HS-27A (cell line): ENCODE measurements at places on chromosomes 5 and 9.
A peak's percentile ranks its signal among the peaks of the same experiment; 100 is the strongest.

GRCh38 chr9:17614250-17614649, 35.4 kb downstream of the SH3GL2 start:
- DNase-seq, result no peak

DNA sequence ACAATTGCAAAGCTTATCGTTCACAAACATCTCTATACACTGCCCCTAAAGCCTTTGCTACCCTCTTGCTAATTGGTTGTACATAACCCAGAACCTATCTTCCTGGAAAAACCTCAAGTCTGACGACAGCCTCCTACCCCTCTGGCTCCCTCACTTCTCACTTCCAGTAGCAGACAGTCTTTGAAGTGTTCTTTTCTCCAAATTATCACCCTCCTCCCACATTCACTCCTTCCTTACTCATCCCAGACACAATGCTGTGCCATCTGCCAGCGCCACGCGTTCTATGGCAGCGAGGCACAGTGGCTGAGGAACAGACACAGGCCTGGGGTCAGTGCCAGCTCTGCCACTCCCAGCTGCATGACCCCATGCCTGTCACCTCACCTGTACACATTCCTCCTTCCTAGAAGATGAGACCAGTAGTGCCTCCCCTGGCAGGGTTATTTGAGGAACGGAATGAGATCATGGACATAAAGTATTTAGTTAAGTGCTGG, 27.7 kb downstream of the CLTA start:
- no peak for DNase-seq

DNA sequence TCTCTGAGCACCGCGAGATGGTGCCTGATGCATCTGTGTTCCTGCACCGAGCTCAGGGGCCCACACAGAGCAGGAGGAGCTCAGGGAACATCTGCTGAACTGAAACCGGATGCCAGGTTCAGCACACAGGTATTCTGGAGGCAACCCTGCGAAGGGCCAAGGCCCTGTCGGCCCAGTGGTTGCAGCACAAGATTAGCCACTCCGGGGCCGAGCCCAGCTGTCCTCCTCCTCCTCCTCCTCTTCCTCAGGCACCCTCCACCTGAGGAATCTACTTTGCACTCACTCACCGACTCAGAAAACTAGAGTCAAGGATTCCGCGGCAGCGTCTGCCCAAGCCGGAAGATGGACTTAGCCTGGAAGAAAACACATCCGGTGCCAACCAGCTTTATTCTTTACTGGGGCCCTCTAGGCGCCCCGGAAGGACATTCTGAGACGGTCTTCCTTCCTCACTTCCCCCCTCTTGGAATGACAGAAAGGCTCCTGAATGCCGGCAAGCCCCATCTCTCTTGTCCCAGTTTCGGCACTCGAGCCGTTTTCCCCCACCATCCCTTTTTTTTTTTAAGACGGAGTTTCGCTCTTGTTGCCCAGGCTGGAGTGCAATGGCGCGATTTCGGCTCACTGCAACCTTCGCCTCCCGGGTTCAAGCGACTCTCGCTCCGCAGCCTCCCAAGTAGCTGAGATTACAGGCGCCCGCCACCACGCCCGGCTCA, at the start of gene ZBTB6:
Gene ZBTB6, minus strand, starts transcription at position 360 of the 710 bp plus-strand sequence. CDS start 1,251 bp downstream, outside the sequence.
- peak; percentile 59 for DNase-seq

- DNase-seq, result no peak
Observed at GRCh38 chr9:105483618-105484017, 35.8 kb downstream of the FSD1L start.

DNA sequence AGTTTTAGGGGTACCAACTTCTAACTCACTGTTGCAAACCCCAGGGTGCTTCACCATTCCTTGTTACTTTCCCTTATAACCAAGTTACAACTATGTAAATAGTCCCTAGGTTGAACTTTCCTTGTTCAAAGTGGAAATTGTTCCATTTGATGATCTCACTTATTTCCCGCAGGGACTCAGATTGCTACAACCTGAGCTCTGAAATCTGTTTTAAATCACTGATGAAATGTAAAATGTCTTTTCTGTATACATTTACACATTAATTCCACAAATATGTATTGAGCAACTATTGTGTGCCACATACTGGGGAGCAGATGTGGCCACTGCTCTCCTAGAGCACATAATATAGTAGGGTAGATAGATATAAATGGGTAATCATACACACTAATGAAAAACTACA, 69.1 kb upstream of the TARS1 start:
- DNase-seq, result no peak

GRCh38 chr5:150774145-150774544, 4.4 kb upstream of the SMIM3 start:
- DNase-seq, result no peak

GRCh38 chr5:95446560-95447221, 55.5 kb downstream of the FAM81B start:
- no peak for DNase-seq

GRCh38 chr5:68894673-68895072, 199.1 kb upstream of the SLC30A5 start:
- no peak for DNase-seq

DNA sequence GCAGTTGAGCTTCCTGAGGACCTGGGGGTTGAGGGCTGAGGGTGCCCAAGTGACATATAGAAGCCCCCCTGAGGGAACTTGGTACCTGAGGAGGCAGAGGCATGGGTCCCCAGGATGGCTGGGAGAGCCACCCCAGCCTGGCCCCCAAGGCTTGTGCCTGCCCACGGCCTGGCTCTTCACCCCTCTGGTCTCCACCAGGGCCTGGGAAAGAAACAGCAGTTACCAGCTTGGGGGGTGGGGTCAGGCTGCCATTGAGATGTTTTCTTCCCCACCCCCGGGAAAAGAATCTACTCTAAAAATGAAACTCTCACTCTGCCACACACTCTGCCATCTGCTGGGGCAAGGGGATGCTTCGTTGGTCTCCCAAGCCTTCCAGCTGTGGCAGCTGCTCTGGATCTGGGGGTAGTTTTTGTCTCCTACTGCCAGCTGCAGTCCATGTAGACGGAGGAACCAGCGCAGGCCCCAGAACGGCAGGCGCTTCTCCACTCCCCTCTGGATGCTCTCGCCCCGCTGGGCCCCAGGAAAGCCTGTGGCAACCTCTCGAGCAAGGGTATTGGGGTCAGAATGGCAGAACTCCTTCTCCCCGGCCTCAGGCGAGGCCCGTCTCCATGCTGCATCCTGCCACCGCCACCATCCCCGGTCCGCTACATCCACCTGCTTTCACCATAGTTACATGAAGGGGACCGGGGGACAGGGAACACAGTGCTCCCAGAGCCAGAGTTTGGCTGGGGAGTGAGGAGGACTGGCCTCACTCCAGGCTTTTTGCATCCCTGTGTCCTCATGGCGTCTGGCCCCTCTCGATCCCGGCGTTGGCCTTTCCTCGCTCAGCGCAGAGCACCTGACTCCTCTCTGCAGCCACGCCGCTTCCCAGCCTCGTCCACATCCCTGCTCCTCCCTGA, 123.5 kb downstream of the DAB2IP start:
- DNase-seq, result no peak

DNA sequence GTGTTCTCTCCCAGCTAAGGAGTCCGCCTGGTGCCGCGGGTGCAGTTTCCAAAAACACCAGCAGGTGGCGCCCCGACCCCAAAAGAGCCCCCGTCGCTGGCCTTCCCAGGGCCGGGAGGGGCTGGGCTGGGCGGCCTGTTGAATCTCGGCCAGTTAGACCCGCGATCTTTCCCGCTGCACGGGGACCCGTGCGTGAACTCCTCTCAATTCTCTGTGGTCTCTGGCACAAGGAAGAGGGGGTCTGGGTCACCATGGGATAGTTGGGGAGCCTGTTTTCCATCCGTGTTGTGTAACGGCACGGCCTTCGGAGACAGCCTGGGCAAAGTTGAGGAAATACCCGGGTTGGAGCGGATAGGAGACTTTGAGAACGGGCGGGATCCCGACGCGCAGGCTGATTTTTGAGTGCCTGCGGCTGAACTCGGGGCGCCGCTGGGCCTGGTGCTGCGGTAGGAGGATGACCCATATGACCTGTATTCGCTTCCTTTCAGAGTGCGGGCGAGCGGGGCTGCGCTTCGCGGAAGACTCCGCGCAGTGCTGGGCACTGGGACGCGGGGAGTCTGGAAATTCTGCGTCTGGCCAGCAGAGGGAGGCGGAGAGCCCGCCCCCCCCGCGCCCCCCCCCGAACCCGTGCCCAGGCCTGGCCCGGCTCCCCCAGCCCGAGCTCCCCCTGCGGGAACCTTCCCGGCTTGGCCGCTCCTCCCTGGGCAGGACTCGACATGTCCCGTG, 7.9 kb upstream of the PSD2 start:
- DNase-seq, result peak; percentile 12

DNA sequence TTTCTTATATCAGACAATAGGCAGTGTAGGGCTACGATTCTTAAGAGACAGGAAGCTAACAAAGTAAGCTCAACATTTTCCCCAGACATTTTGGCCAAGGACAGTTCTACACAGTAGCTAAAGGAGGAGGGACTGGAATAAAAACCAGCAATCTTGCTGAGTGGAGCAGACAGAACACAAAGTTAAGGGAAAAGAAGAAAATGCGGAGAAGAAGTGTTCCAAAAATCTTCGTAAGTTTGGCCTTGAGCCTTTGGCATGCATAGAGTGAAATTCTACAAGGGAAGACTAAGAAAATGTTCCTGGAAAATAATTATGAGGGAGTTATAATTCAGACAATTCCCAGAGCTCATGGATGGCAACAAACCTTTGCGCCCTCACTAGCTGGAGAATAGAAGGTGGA, 748.0 kb upstream of the CTNND2 start:
- no peak for DNase-seq

- DNase-seq, result no peak
Observed at GRCh38 chr9:3894772-3895171, 369.0 kb upstream of the RFX3 start.

- no peak for DNase-seq
Observed at GRCh38 chr5:180474569-180474968, 19.6 kb upstream of the CNOT6 start.

DNA sequence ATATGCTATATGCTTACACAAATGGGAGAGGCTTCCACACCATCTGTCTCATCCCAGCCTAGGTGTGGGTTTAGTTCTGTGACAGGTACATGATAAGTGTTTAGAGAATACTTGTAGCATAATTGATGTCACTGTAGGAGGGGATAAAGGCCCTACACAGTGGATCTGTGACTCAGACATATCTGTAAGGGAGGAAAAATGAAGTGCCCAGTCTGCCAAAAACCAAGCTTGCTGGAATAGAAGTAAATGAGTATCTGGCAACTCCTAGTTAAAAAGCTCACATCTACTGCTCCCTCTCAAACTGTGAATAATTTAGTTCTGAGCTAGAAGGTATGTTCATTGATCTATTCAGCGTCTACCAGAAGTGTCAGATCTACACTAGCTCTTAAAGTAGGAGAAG, 38.9 kb upstream of the FAM174A start:
- no peak for DNase-seq

DNA sequence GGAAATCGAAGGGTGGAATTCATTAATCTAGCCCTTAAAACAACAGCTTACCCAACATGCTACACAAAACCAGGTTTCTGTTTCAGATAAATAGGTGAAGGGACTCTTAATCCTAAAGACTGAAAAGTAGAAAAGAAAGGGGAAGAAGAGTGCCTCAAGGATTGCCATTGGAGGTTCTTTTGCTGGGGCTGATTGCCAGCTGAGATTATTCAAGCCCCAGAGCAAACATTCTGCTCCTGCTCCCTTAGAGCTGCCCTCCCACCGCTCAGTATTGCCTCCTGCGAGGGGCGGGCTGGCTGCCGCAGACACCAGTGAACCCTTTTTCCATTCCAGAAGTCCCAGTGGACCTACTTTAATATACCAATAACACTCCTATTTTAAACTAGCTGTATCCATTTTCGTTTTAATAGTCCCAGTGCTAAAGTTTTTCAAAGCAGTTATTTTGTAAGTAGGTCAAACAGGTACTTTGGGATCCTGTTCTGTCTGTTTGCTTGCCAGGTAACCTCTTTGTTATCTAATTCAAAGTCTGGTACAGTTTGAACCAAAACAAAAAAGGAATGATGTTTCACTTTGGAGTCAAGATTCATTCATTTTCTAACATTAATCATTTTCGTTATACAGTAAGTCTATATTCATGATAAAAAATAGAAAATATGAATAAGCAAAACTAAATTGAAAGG, 38.6 kb downstream of the HMGCS1 start:
- DNase-seq, result no peak

- DNase-seq, result no peak
Observed at GRCh38 chr9:79651251-79651795, 79.6 kb downstream of the TLE4 start.

DNA sequence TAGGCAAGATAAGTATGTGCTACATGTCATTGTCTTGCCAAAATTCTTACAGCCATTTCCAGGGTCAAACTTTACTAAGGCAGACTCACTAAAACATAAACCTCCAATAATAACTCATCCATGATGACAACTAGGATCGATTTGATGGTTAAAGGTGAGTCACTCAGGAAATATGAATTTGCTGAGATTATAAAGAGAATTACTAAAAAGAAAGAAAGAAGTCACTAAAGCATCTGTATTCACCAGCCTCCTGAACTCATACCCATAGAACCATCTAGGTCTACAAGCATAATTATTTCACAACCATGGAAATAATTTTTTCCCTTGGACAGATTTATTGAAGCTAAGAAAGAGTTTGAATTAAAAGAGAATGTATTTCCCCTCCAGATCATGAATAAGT, 258.6 kb downstream of the TLE1 start:
- DNase-seq, result no peak

- DNase-seq, result no peak
Observed at GRCh38 chr9:4196376-4196775, 103.5 kb downstream of the GLIS3 start.

GRCh38 chr5:75023368-75024159, 28.8 kb downstream of the GCNT4 start:
- DNase-seq, result no peak

DNA sequence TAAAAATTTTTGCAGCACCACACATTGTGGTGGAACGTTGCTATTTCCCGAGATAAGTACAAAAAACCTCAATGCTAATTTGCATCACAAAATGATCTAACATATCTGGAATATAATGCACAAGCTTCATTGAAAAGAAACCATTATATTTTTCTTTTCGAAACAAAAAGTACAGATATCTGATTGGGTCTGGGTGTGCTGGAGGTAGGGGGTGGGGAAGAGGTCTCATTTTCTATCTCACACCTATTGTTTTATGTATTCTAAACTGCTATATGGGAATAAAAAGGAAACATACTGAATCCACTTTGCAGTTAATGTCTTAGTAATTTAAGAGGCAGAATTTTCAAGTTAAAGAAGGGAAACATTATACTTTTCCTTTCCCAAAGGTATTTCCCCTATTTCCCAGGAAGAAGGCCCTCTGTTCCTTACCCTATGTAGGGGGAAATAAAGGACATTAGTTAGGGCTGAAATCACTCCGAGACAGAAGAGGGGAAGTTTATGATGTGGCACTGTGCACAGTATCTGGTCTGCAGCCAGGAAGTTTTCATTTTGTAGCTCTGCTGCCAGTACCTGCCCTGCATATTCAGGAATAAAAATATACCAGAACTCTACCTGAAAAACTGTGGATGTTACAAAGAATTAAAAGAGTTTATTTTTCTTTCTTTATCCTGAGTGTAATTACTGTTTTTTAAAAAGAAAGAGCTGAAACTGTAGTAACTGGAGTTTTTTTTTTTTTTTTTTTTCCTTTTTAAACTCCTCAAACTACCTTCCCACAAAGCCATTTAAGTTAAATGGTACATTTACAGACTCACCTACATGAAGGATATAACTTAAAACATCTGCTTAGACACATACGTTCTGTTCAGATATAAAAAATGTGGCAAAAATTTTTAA, 7.4 kb downstream of the MEF2C start:
- no peak for DNase-seq

GRCh38 chr5:136032564-136032963, 3.8 kb downstream of the TGFBI start:
- DNase-seq, result no peak

GRCh38 chr9:77981332-77981731, 50.3 kb downstream of the GNAQ start:
- DNase-seq, result no peak

- DNase-seq, result peak; percentile 92
Observed at GRCh38 chr9:107213561-107214028, 69.5 kb upstream of the RAD23B start.

GRCh38 chr5:174425964-174426290, 298.5 kb upstream of the MSX2 start:
- no peak for DNase-seq
